MG63 (cell line): ENCODE measurements at places on chromosomes 5 and 9. TPM values are rescaled to one million over a fixed set of nuclear protein-coding genes. Genes with fewer than 3 reads are reported as not detected.

DNA sequence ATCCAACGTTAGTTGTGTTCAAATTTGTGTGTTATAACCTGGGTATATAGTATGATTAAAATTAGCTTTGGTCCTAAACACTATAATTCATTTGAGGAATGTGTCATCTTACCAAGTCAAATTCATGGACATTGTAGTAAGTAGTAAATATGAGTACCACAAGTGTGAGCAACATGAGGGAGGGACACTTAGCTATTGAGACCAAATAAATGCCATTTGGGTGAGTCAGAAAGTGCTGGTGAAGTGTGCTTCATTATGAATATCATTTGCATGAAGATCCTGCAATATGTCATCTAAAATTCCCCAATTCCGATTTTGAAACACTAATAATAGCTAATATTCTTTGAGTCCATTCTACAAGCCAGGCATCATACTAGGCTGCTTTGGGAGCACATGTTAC is 336.7 kb upstream of the KIF2A start:
- DNase-seq = no peak

GRCh38 chr9:104993291-104993963 is 65.5 kb upstream of the ABCA1 start:
- peak; percentile 15 for DNase-seq

DNA sequence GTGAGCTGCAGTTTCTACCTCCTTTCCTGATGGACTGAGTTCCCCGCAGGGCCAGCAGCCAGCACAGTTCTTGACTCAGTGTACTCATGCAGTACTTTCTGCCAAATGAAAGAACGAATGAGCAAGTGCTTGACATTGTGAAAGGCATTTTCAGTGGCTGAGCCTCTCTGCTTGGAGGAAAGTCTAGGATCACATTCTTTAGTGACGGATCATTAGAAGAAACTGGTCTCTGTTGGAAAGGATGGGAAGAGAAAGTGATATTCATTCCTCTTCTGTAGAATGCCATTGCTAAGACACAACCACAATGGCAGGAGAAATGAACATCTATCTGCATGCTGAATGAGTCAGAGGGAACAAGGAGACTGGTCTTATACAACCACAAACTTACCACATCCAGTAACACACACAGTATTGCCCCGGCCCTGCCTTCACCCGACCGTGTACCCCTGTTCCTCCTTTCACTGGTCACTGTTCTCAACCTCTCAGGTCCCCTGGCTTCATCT is 206.9 kb downstream of the CRB2 start:
- peak; percentile 73 for DNase-seq

- DNase-seq = no peak
Observed at GRCh38 chr9:6926436-6926835, 168.7 kb downstream of the KDM4C start.

DNA sequence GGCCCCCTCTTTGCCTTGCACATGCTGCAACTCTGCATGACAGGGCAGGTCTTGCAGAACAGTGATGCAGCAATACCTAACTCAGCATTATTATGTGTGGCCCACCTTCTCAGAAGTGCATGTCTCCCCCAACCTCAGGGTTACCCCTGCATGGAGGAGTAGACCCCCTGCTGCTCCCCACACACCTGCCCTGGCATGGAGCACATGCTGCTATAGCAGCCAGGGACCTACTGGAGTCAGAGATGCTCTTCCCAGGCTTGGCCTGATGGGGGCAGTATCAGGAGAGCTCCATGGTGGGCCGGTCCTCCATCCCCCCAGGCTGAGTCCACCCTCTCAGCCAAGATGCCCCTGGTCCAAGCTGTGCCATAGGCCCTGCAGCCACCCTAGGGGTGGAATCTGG is 13.2 kb upstream of the BOD1 start:
- no peak for DNase-seq

DNA sequence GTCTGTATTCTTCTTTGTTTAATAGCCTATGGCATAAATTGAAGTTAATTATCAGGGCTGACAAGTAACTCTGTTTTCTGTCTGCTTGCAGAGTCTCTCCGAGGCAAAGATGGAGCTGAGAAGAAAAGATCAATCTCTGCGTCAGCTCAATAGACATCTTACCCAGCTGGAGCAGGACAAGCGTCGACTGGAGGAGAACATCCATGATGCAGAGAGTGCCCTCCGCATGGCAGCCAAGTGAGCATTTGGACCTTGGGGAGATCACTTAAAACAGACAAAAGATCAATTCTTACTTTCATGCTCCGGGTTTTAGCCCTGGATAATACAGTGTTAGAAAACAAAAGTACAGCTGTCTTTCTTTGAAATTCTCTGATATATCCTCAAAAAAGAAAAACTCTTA is 293.8 kb downstream of the CCDC171 start:
- DNase-seq = no peak

Gene LCP2
- total RNA-seq = not detected in 2 replicates

DNA sequence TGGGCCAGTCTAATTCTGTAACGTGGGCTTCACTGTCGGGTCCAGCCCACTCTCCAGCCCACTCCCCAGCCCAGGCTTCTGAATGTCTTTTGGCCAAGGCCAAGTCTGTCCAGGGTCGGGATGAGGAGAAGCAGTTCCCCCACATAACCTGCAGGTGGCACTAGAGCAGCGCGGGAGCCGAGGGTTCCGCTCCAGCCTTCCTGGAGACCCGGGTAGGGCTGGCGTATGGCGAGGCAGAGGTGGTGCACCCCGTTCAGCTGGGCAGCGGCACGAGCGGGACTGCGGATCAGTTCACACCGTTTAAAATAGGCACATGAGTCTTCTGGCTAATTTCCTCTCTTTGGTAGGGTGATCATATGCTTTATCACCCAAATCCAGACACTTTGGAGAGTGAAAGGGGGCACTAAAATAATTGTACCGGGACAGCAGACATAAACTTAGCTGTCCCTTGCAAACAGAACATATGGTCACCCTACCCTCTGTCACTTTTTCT is 185.9 kb downstream of the MSX2 start:
- DNase-seq = peak; percentile 74

- no peak for DNase-seq
Observed at GRCh38 chr5:8729437-8729836, 816.4 kb downstream of the SEMA5A start.

- DNase-seq = peak; percentile 15
Observed at GRCh38 chr9:133787754-133788025, 49.5 kb upstream of the SARDH start.

Gene FGF1
- 0.57 and 1.1 TPM in 2 replicates for total RNA-seq

DNA sequence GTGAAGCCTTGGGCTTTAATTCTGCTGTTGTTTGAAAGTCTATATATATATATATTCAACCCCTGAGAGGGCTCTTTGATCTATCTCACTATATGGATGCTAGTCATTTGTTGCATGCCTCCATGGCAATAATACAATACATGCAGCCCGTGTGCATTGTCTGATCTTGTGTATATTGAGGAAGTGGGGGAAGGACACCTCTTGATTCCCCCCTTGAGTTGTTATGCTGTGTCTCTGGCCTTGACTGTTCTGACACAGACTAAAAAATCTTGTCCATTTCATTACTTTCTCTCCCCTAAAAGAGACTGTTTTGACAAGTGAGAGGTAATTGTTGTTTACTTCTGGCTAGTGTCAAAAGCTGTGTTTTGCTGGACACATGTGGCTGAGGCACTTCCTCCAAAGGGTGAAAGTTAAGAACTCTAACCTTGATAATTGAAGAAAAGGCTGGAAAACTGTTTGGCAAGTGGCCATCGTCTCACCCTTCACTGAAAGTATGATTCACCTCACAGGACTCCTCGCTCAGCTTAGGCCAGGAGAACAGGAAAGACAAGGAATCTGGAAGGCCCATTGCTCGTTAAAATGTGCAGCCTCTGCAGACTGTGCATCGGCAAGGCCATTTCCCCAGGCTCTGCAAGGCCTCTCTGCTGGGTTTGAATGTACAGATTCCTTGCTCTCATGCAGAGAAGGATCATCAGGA is 304.0 kb downstream of the PRELID2 start:
- peak; percentile 83 for DNase-seq

GRCh38 chr9:37667706-37668105 is 17.0 kb downstream of the FRMPD1 start:
- no peak for DNase-seq
